Kidney tubule cell (primary cell): ENCODE measurements at places on chromosomes 13 and 19.
A peak's percentile ranks its signal among the peaks of the same experiment; 100 is the strongest.

DNA sequence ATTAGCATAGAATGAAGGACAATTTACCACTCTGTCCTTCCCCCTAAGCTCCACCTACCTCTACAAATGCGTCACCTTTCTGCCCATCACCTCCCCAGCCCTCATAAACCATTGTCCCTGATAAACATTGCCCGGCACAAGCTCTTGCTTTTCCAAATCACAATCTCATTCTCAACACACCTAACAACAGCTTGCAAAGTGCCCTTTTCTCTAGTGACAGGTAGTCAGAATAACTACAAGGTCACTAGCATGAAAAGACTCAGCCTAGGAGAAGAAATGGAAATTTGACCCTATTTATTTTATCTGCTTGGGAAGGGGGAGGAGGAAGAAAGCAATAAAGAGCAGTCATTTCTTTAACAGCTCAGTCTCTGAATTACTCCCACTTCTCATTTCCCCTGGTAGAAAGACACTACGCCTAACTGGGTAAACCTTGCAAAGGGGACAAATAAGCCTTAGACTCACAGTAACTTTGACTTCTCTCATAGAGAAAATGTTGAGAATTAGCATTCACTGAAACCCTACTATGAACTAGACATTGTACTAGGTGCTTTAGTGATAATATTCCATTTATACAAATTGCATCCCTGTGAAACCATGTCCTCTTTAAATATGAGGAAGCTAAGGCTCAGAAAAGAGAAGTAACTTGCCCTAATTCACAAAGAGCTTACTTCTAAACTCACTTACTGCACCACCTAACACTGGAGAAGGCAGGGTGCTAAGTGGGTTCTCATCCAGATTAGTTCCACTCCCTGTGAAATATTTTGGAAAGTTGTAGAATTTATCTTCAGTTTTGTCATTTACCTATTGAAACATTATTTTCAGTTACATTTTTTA is 116.2 kb upstream of the FNDC3A start:
- DNase-seq = no peak

- DNase-seq = no peak
Observed at GRCh38 chr13:113448885-113449692, 4.2 kb downstream of the ADPRHL1 start.

GRCh38 chr19:35011091-35011689 is 11.1 kb downstream of the GRAMD1A start:
- DNase-seq = no peak

DNA sequence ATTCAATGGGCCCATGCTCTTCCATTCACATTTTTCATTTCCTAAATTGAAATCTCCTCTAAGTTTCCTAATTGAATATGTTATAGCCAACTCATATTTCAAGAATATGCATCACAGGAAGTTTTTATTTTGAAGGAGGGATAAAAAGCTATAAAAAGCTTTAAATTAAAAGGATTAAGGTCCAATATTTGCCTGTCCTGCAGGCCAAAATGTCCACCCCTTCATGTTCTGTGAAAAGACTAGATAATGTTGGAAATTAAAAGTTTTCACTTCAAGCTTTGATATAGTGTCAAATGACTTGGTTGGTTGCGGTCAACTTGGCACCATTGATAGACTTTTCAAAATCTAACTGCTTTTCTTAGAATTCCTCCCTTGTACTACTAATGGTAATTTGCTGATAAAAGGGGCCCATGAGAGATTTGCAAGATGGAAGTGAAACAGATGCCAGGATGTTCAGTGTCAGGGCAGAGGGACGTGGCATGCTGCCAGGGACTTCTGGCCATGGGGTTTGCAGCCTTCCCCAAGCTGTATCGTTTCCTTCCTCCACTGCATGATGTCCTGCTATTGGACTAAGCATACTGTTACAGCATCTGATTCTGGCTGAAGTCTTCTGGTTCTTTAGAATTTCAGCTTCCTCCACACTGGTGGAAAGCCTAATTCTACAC is 547.3 kb upstream of the MIR17HG start:
- no peak for DNase-seq

DNA sequence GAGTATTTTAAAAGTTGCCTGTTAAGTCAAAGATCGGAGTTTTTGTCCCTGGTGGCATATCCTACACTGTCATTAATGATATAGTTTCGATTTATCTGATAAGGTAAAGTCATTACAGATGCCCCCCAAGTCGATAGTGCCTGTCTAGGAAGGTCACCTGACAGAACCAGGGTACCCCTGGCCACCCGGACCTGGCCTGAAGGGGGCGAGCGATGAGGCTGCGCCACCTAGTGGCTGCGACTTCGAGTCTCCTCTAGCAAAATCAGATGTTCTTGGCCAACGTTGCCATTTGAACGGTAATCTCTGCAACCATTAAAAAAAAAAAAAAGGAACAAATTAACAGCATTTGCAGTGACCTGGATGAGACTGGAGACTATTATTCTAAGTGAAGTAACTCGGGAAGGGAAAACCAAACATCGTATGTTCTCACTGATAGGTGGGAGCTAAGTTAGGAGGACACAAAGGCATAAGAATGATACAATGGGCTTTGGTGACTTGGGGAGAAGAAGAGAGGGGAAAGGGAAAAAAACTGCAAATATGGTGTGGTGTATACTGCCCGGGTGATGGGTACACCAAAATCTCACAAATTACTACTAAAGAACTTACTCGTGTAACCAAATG is 565.1 kb downstream of the LIG4 start:
- peak; percentile 55 for DNase-seq

DNA sequence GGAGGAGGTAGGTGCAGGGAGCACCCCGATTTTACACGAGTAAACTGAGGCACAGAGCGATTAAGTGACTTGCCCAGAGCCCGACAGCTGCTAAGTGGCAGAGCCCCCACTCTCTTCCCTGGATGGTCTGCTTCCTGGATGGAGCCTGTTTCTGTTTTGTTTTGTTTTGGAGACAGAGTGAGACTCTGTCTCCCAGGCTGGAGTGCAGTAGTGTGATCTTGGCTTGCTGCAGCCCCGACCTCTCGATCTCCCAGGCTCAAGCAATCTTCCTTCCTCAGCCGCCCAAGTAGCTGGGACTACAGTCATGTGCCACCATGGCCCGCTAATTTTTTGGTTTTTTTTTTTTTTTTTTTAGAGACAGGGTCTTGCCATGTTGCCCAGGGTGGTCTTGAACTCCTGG is 17.3 kb downstream of the BICRA start:
- DNase-seq = no peak

DNA sequence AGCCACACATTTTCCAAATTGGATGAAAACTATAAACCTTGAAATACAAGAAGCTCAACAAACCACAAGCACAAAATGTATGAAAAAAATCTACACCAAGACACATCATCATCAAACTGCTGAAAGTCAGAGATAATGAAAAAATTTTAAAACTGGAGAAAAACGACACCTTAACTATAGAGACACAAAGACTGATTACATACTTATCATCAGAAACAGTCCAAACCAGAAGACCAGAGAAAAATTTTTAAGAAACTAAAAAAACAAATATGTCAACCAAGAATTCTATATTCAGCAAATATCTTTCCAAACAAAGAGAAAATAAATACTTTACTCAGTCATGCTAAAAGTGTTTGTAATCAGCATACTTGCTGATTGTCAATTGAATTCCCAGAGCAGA is 8.5 kb upstream of the ZNF823 start:
- DNase-seq = no peak

GRCh38 chr19:16797876-16798275 is 31.3 kb upstream of the SIN3B start:
- DNase-seq = no peak

GRCh38 chr13:98937911-98938381 is 39.9 kb downstream of the DOCK9 start:
- no peak for DNase-seq

- no peak for DNase-seq
Observed at GRCh38 chr19:29442910-29443309, 82.9 kb upstream of the VSTM2B start.

GRCh38 chr19:8831832-8832131 is 322 bp downstream of the ZNF558 start:
- no peak for DNase-seq

DNA sequence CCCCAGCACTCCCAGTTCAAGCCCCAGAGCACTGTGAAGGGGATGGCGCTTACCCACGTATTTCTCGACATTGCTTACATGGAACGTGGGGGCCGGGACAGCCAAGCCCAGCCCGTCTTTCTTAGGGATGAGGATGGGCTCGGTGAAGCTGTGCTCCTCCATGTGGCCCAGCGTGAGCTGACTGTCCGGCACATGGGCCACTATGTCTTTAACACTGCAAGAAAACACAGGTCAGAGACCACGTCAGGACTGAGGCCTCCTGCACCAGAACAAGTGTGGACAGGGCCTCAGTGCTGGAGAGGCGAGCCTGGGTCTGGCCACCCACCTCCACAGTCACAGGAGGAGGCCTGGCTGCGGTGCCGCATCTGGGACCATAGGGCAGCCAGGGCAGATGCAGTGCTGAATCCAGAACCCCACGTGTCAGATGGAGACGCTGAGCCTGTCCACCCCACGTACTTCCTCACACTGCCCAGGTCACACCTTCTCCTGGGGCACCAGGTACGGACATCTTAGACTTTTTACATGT is 125.2 kb downstream of the TUBA3C start:
- no peak for DNase-seq

- DNase-seq = no peak
Observed at GRCh38 chr19:42249769-42250168, 5.2 kb downstream of the ERF start.
